ENCODE measurements at places on chromosomes 11 and 22.

GRCh38 chr11:78801161-78801884 lies 226.7 kb upstream of the NARS2 start:
- peak; percentile 97 for DNase-seq

DNA sequence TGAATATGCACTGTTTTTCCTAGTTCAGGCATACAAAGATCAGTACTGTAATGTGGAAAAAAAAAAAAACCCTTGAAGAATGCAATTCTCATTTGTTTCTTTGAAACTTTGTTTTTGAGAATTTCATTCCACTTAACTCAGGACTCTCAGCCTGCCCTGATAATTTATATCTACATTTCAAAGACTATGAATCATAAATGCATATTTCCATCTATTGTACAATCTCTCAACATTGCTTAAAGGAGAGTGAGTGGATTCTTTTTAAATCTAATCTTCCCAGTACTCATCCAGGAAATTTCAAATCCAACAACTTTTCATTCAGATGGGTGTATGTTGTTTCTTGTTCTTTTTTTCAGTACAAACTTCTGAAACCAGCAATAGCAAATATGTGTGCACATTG lies 322.2 kb upstream of the DDI1 start:
- no peak for DNase-seq

GRCh38 chr11:78040691-78041379 lies 17.8 kb upstream of the KCTD14 start:
- peak; percentile 80 for DNase-seq

- peak; percentile 23 for DNase-seq
Measured at GRCh38 chr11:110431051-110431672, 1.4 kb downstream of the FDX1 start.

Measured in M059J (cell line).